ENCODE measurements at places on chromosomes 6 and 20. TPM values are rescaled to one million over a fixed set of nuclear protein-coding genes. Genes with fewer than 3 reads are reported as not detected.

DNA sequence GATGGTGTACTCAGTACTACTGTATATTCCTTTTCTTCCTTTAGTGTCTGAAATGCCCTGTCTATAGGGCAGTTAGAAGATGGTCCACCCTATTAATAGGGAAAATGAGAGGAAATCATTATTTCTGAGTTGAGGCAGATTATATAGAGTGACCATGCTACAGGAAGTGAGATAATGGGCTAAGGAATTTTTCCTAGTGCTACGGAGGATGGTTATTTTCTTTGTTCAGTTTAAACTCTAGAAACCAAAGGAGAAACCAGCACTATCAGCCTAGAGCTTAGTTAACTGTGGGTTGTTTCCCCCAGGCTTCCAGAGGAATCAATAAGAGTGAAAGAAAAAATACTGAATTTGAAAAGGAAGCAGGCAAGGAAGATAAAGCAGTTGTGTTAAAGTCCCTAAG is 474 bp downstream of the TSBP1 start:
- H3K27ac ChIP-seq = no peak overlapping the region
- no peak for DNase-seq
- peaks cover 2% of the 10 kb centered on the region for H3K36me3 ChIP-seq
- no peaks in the 10 kb centered on the region for H3K4me1 ChIP-seq
- no peaks in the 10 kb centered on the region for H3K27me3 ChIP-seq

GRCh38 chr20:63738687-63739129 is 868 bp upstream of the SLC2A4RG start:
- H3K4me3 ChIP-seq = no peak overlapping the region
- H3K36me3 ChIP-seq = peaks cover 8% of the 10 kb centered on the region
- no peak overlapping the region for H3K27ac ChIP-seq

DNA sequence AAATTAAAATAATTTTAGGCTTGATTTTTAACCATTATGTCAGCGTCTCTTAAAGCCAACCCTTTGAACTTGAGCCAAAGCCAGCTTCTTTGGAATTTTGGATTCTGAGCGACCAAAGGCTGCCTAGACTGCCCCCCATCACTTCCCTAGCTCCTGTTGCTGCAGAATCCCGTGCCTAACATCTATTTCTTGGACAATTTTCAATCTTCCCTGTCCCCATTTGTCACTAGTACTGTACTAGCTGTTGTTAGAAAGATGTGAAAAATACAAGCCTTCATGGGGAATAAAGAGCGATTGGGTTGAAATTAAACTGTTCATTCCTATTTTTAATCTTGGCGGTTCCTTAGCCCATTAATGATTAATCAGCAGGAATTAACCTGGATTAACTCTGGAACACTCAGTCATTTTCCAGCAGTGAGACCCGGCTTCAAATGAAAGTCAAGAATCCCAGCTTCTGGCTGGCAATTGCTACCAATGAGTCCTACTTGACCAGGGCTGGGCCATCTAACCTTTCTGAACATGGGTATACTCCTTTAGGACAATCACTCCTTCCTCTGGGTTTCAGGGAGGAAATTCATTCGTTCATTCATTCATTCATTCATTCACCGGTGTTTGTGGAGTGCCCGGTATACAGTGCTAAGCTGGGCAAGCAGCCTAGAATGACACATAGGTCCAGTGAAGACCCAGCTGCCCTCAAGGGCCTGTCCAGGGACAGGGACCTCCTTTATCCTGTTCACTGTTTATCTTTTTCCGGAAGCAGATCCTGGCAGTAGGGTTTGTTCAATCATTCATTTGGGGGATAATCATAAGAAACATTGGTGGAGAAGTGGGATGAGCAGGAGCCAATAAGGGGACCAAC is 1.4 kb upstream of the RRBP1 start:
- DNase-seq = no peak
- H3K36me3 ChIP-seq = peaks cover 8% of the 10 kb centered on the region
- H3K4me3 ChIP-seq = peak overlapping the region; percentile 86
- no peak overlapping the region for H3K27ac ChIP-seq
- peaks cover 20% of the 10 kb centered on the region for H3K4me1 ChIP-seq

Gene SLC17A2
- total RNA-seq = not detected

DNA sequence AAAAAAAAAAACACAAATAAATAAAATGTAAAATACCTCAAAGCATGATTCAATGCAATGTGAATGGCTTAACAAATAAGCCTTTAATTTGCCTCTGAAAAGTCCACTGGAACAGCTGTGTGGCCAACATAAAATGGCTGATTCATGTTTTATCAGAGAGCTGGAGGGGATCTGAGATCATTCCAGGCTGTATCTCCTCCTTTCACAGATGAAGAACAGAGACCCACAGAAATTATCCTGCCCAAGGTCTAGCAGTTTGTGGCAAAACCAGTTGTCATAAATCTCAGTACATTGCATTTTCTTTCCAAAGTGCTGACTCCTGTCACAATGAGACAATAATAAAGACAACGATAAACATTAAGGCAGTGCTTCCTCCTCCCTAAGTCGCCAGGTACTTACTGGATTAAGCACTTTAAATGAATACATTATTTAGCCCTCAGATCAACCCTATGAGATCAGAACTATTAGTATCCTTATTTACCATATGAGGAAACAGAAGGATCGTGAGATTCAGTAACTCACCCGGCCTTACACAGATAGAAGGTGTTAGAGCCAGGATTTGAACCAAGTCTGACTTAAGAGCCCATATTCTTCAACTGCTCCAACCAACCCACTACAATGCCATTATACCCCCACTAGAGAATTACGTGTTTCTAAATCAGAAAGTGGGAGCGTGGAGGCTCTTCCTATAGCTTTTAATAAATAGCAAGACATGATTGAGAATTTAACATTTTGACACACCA is 118.3 kb downstream of the KIF13A start:
- no peak overlapping the region for H3K4me3 ChIP-seq
- DNase-seq = no peak
- peaks cover 4% of the 10 kb centered on the region for H3K36me3 ChIP-seq
- no peaks in the 10 kb centered on the region for H3K27me3 ChIP-seq
- H3K27ac ChIP-seq = peak overlapping the region; percentile 16

DNA sequence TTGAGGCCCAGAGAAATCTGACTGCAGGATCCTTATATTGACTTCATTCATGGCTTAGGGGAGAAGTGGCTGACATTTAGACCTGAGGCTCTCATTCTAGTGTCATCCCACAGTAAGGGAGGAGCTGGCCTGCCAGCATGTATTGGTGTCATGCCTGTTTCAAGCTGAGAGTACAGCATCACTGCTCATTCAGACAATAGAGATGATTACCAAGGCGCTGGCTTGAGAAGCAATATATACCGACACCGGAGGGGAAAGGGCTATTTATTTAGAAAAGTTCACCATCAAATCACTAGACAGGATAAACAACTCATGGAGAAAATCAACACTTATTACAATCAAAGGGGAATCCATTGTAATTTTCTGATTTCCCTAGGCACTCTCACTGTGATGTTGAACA is 84.4 kb upstream of the HDAC2 start:
- no peaks in the 10 kb centered on the region for H3K4me1 ChIP-seq
- H3K4me3 ChIP-seq = no peak overlapping the region
- no peak for DNase-seq
- no peaks in the 10 kb centered on the region for H3K36me3 ChIP-seq
- no peaks in the 10 kb centered on the region for H3K27me3 ChIP-seq

DNA sequence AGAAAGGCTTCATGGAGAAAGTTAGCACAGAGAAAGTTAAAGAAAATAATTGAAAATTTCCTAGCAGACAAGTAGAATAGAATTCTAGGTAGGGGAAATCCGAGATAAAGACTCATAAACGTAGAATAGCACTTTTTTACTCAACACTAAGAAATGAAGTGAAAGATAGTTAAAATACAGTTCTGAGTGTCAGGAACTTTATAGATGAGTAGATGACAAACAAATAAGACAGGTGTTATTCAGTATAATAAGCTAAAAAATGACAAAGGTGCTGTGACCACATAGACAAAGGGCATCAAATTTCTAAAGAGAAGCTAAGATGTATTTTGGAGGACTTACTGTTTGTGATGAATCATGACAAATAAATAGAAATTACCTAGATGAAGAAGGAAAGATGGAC is 12.9 kb downstream of the FKBP1C start:
- no peak for DNase-seq
- no peaks in the 10 kb centered on the region for H3K4me1 ChIP-seq
- no peak overlapping the region for H3K27ac ChIP-seq
- no peak overlapping the region for H3K4me3 ChIP-seq
- H3K36me3 ChIP-seq = no peaks in the 10 kb centered on the region

Gene MYCT1
- total RNA-seq = not detected

DNA sequence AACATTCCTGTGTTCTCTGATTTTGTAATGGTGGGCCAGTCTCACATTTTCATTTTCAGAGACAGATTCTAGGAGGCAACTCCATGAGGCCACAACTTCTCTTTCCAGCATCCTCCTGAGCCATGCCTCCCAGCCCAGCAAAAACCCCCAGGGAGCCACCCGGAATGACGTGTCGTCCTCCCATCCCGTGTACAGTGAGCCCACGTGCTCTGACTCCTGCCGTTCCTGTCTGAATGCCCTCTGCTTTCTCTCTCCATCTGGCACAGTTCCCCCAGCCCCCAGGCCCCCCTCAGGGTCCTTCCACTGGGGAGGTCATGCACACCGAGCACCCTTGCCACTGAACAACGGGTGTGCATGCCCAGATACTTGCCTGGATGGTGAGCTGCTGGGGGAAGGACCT is 38.0 kb downstream of the C20orf203 start:
- no peaks in the 10 kb centered on the region for H3K27me3 ChIP-seq
- no peaks in the 10 kb centered on the region for H3K36me3 ChIP-seq
- H3K4me1 ChIP-seq = peaks cover 42% of the 10 kb centered on the region
- DNase-seq = no peak
- no peak overlapping the region for H3K4me3 ChIP-seq
- H3K27ac ChIP-seq = peak overlapping the region; percentile 44

- peaks cover under 1% of the 10 kb centered on the region for H3K36me3 ChIP-seq
- no peaks in the 10 kb centered on the region for H3K27me3 ChIP-seq
- DNase-seq = no peak
- H3K4me3 ChIP-seq = no peak overlapping the region
- peaks cover 6% of the 10 kb centered on the region for H3K4me1 ChIP-seq
These were observed 206.3 kb downstream of the PREX1 start for GRCh38 chr20:48621376-48622078.

Gene LGSN
- total RNA-seq = not detected

DNA sequence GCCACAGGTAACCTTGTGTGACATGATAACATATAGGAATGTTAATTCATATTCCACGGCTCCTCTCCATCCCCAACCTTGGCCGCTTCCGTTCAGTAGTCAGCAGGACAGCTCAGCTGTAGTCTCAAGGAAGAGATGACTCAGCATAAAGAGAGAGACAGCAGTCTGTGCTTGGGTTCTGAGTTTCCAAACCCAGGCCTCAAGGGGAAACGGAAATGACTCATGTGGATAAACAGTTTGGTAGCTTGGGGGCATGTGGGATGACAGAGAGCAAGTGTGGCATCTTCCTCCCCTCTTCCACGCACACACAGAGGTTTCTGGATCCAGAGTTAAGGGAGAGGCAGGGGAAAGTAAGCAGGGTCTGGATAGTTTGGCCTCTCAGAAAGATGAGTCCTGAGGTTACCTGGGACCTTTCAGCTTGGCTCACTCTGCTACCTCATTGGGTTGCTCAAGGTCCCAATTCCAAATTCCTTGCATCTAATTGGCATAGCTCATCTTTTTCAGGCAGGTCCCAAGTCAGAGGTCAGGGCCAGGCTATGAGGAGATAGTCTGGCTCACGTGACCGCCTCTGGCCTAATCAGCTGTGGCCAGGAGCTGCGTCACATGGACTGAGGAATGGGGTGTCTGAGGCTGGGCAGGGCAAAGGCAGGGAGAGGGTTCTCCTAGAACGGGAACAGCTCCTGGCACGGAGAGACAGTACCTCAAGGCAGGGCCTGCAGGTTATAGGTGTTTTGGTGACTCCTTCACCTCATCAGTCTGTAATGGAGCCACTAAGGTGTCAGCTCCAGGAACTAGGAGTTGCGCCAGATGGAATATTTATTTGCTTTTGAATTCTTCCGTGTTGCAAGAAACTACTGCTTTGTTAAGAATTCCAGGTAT is 36.5 kb upstream of the MLN start:
- peak overlapping the region; percentile 53 for H3K27ac ChIP-seq
- H3K4me3 ChIP-seq = no peak overlapping the region
- no peaks in the 10 kb centered on the region for H3K27me3 ChIP-seq
- H3K36me3 ChIP-seq = no peaks in the 10 kb centered on the region
- H3K4me1 ChIP-seq = peaks cover 56% of the 10 kb centered on the region

- H3K27ac ChIP-seq = no peak overlapping the region
- no peaks in the 10 kb centered on the region for H3K36me3 ChIP-seq
- H3K4me1 ChIP-seq = peaks cover 27% of the 10 kb centered on the region
- no peak for DNase-seq
- no peak overlapping the region for H3K4me3 ChIP-seq
These were observed 5.5 kb downstream of the DNAJC5 start for GRCh38 chr20:63900413-63900812.

- peaks cover 55% of the 10 kb centered on the region for H3K4me1 ChIP-seq
- H3K27me3 ChIP-seq = no peaks in the 10 kb centered on the region
- no peak for DNase-seq
These were observed 1.8 kb downstream of the OSER1 start for GRCh38 chr20:44208770-44209169.

Gene TLDC2
- total RNA-seq = not detected

DNA sequence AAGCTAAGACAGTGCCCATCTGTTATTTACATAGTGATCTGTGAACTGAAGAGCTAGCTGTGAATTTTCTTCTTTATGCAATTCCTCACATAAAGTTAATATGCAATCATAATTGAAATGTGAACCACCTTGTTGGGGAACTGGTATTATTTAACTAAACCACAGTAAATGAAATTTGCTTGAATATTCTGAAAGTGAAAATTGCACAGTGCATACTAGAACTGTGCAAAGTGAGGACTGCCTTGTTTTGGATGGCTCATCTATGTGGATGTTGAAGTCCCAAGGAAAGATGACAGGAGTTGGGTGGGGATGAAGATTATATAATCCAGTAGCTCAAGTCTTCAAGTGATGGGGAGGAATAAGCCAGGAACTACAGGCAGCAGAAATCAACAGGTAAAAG is 5.7 kb upstream of the PHF10 start:
- peaks cover 7% of the 10 kb centered on the region for H3K36me3 ChIP-seq
- peaks cover 40% of the 10 kb centered on the region for H3K4me1 ChIP-seq
- H3K4me3 ChIP-seq = no peak overlapping the region
- H3K27ac ChIP-seq = no peak overlapping the region
- peaks cover 3% of the 10 kb centered on the region for H3K27me3 ChIP-seq
- no peak for DNase-seq

GRCh38 chr6:2447931-2448330 is 202.5 kb upstream of the GMDS start:
- no peaks in the 10 kb centered on the region for H3K36me3 ChIP-seq
- H3K4me3 ChIP-seq = no peak overlapping the region
- peaks cover 3% of the 10 kb centered on the region for H3K27me3 ChIP-seq
- no peak for DNase-seq
- peaks cover 5% of the 10 kb centered on the region for H3K4me1 ChIP-seq
- no peak overlapping the region for H3K27ac ChIP-seq

DNA sequence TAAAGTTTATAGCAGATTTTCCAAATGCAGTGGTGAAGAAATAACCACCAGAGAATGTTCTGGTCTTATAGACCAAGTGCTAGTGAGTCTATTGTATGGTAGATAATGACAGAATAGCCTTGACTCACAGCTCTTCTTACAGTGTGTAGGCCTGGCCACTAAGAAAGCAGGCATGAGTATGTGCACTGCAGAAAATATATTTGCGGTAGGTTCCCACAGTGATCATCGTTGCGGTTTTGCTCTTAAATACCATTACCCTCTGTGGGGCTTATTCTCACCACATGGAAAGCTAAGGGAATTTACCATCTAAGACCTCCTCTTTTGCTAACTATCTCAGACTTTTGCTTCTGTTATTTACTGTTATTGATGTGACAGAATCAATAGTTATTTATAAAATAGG is 212.3 kb upstream of the SYNDIG1 start:
- no peaks in the 10 kb centered on the region for H3K36me3 ChIP-seq
- DNase-seq = no peak
- H3K27ac ChIP-seq = no peak overlapping the region
- peaks cover under 1% of the 10 kb centered on the region for H3K27me3 ChIP-seq
- H3K4me3 ChIP-seq = no peak overlapping the region
- H3K4me1 ChIP-seq = peaks cover 6% of the 10 kb centered on the region

Gene SYTL3
- total RNA-seq = 0.28 TPM

All from neural crest cell (in vitro differentiated cells).